AG04449 (cell line): ENCODE measurements at places on chromosomes 3 and 15.

DNA sequence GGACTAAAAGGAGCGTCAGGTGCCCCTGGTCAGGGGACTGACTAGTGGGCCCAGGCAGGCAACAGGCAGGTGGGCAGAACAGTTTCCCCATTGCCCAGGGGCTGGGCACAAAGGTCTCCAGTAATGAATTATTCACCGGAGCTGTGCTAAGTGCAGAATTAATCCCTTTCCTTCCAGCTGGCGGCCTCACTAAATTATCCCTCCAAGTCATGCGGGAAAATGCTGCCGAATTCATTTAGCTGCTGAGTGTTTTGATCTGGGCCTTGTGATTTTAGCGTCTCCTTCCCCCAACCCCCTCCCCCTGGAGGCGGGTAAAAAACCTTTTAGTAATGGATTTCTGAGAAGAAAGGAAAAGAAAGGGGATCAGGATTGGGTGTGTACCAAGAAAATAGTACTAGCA is 47.2 kb downstream of the CCDC33 start:
- DNase-seq, result no peak

DNA sequence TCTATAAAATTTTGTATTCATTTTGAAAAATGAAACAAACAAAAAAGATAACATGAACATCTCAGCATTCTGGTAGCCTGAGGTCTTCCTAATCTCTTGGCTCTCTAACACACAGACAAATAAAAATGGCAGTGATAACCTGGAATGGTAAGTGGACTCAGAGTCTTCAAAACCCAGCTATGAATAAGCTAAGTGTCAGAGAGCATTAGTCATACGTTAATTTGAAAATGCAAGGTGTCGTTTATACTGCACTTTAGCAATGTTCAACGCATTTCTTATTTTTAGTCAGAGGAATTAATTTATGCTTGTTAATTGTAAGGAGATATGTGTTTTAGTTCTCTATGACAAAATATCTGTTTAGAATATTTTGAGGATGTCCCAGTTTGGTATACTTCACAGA is 294.3 kb downstream of the NEK10 start:
- DNase-seq, result no peak

GRCh38 chr15:50328116-50328515 is 26.9 kb downstream of the GABPB1 start:
- DNase-seq, result no peak

DNA sequence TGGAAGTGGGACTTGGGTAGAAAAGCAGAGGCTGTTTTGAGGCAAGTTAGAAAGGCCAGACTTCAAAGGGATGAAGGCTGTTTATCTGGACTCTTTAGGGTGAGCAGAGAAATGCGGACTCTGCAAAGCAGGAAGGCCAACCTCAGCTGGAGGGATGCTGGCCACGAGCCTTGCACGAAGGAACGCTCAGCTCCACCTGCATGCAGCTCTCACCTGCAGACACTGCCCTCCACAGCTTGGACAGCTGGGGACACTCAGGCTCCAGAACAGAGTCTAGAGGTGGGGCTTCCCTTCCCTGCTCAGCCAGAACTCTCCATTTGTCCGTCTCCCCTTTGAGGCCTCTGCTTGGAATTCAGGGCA is 229.7 kb downstream of the ADAMTS17 start:
- no peak for DNase-seq

DNA sequence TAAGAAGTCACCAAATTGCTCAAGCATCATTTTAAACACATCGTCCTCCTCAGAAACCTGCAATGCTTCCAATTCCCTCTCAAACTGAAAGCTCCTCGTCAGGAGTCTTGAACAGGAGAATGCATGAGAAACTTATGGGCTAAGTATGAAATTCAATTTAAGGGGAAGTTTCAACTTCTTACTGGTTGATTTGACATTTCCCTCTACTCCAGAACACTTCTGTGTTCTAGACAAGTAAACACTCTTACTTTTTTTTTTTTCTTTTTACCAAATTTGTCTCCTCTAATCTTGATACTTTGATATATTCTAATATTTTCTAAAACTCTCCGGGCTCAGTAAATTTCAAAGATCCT is 181.7 kb downstream of the RSL24D1 start:
- DNase-seq, result no peak

DNA sequence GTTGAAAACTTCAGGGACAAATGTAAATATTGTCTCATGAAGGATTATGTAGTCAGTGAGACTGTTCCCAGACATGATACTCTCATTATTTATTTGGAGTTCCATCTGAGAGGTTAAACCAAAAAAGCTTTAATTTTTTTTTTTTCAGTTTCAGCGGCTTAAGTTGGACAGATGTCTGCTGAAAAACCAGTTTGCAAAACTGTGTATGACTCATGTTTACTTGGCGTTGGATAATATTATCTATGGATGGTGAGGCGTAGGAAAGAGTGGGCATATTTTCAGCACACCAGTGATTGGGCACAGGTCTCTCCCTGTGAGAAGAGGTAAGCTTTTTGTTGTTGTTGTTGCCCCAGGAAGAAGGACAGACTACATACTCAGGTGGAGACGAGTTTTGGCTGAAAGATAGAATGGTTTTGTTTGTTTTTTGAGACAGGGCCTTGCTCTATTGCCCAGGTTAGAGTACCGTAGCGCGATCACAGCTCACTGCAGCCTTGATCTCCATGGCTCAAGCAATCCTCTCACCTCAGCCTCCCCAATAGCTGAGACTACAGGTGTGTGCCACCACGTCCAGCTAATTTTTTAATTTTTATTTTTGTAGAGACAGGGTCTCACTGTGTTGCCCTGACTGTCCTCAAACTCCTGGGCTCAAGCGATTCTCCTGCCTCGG is 16.4 kb upstream of the ANXA2 start:
- no peak for DNase-seq

- no peak for DNase-seq
Measured at GRCh38 chr3:159886050-159886449, 102.6 kb upstream of the IL12A start.

DNA sequence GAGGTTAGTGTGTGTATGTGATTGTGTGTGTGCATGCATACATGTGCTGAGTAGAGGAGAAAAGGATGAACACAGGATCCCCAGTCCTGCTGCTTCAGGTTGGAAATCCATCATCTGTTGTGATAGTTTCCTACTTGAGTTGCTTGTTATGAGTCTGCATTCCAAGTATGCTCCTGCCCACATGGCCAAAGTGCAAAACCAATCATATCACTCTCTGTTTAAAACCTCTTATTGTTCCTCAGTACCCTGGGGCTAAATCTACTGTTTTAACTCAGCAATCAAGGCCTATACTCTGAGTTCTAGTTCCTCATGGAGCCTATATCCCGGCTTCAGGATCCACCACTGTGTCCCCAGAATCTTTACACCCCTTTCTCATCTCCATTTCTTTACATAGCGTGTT is 139.9 kb upstream of the TLE3 start:
- no peak for DNase-seq

- no peak for DNase-seq
Measured at GRCh38 chr15:55742927-55743728, at the start of gene PRTG. Gene PRTG, minus strand, starts transcription at chr15:55743152. Its CDS starts 221 bp downstream, at chr15:55742931.

DNA sequence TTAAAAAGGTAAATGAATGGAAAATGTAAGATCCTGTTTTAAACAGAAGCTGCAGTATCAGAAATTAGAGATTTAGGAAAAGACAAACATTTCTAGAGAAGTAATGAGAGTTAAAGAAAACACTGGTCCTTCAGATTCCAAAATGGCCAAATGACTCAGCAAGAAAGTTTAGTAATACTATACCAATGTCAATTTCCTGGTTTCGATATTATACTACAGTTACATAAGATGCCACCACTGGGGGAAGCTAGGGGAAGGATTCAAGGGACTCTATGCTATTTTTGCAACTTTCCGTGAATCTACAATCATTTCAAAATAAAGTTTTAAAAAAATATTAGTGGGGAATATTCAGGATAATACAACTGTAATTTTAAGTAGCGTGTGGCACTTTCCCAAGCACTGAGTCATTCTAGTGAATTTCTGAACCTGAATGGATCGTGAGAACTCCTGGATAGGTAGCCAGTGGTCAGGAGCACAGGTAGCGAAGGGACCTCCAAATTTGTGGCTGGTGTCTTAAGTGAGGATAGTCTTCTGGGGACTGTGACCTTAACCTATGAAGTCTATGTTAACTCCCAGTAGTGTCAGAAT is 37.6 kb downstream of the TMCC1 start:
- no peak for DNase-seq

DNA sequence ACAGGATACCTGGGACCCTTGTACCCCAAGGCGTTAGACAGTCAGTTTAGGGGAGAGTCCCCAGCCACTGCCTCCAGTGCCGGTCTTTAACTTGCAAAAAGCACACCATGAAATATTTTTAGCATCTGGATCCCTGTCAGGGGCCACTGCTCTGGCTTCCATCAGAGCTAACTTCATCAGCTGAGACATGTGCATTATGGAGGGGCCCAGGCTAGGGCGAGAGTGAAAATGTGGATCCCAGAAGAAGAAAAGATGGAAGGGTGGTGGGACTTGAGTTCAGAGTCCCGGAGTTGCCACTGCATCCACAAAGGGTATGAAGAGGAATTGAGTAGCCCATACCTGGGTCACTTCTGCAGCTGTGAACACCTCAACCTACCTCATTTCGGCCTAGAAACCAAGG is 23.5 kb upstream of the SPATA12 start:
- no peak for DNase-seq
